ENCODE measurements at places on chromosomes 3 and 15.

DNA sequence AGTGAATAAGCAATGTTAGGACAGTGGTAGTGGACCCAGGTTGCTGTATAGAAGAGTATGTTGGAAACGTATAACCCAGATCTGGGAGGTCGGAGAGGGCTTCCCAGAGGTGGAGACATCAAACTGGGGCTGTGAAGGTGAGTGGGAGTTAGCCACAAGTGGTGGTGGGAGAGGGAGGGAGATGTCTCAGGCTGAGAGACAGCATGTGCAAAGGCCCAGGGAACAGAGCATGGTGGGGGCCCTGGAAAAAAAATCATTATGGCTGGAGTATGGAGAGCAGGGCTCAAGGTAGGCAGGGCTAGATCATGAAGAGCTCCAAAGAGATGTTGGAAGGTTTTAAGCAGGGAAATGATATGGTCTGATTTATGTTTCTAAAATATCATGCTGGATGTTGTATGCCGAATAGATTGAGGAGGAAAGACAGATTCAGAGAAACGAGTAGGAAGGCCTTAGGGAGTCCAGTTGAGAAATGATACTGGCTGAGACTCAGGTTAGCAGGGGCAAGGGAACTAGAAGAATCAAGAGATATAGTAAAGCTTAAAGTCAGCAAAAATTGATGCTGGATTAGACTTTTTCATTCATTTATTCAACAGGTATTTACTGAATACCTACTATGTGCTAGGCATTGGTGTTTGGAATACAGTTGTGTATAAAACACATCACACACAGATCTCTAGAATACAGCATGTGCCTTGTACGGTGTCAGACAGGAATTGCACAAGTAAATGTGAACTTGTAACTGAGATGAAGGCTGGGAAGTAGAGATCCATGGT is 17.0 kb downstream of the ITPR1 start:
- DNase-seq: no peak

GRCh38 chr3:5079761-5080160 is 42.3 kb upstream of the ARL8B start:
- no peak for DNase-seq

- DNase-seq: no peak
Measured at GRCh38 chr3:195125646-195126045, 145.3 kb downstream of the XXYLT1 start.

GRCh38 chr15:40430271-40430805 is 10.4 kb upstream of the BAHD1 start:
- no peak for DNase-seq

DNA sequence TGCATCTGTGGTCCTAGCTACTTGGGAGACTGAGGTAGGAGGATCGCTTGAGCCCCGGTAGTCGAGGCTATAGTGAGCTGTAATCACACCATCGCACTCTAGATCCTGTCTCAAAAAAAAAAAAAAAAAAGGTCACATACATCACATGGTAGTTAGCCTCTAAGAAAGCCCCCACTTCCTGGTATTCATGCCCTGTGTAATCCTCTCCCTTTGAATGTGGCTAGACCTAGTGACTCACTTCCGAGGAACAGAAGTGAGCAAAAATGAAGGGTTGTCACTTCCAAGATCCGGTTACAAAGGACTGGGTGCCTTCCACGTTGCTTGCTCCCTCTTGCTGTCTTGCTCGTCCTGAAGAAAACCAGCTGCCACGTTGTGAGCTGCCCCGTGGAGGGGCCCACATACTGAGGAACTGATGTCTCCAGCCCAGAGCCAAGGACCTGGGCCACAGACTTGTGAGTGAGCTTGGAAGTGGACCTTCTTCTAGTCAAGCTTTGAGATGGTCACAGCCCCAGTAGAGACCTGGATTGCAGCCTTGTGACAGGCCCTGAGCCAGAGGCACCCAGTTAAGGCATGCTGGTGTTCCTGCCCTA is 12.6 kb upstream of the LCTL start:
- DNase-seq: no peak

- no peak for DNase-seq
Measured at GRCh38 chr3:182508919-182509711, 284.2 kb upstream of the ATP11B start.

DNA sequence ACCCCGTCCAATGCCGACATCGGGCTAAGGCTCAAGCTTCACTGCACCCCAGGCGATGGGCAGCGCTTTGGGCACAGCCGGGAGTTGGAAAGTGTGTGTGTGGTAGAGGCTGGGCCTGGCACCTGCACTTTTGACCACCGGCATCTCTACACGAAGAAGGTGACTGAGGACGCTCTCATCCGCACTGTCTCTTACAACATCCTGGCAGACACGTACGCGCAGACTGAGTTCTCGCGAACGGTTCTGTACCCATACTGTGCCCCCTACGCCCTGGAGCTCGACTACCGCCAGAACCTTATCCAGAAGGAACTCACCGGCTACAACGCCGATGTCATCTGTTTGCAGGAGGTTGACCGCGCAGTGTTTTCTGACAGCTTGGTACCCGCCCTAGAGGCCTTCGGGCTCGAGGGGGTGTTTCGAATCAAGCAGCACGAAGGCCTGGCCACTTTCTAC is 1.0 kb downstream of the PDE12 start:
- no peak for DNase-seq

- no peak for DNase-seq
Measured at GRCh38 chr3:128469556-128469955, 2.9 kb upstream of the DNAJB8 start.

DNA sequence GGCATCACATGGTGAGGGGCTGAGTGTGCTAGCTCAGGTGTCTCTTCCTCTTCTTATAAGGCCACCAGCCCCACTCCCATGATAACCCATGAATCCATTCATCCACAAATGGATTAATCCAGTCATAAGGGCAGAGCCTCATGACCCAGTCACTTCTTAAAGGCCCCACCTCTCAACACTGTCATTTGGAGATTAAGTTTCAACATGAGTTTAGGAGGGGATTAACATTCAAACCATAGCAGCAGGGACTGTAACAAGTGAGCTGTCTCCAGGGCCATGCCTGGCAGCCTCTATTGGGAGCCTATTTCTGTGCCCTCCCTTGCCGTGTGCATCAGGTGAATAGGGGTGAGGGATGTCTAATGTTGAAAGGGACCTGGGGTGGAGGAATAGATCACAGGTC is 77.5 kb downstream of the CHRD start:
- DNase-seq: no peak

DNA sequence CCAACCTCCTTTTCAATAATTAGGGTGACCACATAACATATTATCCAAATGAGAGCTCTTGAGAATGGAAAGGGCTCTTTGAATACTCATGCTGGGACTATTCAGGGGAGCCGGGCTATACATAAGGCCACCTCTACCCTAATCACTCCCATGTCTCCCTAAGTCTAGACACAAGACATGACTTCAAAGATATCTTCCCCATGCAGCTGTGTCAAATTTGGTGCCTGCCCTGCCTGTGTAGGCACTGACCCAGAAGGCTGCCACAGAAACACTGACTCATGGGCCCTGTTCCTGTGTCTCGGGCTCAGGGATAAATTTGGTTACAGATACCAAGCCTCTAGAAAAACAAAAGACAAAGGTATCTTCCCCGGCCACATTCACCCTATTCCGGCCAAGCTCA is 70.3 kb downstream of the MYLK start:
- DNase-seq: no peak

GRCh38 chr3:50320853-50321335 is 1.7 kb downstream of the HYAL2 start:
- no peak for DNase-seq

- DNase-seq: no peak
Measured at GRCh38 chr3:106566277-106566676, 697.5 kb upstream of the CBLB start.

GRCh38 chr3:77475507-77475906 is 435.6 kb downstream of the ROBO2 start:
- DNase-seq: no peak

- DNase-seq: no peak
Measured at GRCh38 chr3:16496008-16496407, 17.5 kb downstream of the RFTN1 start.

Data from astrocyte of the cerebellum (primary cell).